ENCODE measurements at places on chromosomes 1 and 21.

- peak; percentile 82 for DNase-seq
Observed at GRCh38 chr1:175572932-175573868, 170.2 kb downstream of the TNR start.

- no peak for DNase-seq
Observed at GRCh38 chr1:177794376-177794991, 175.4 kb downstream of the SEC16B start.

DNA sequence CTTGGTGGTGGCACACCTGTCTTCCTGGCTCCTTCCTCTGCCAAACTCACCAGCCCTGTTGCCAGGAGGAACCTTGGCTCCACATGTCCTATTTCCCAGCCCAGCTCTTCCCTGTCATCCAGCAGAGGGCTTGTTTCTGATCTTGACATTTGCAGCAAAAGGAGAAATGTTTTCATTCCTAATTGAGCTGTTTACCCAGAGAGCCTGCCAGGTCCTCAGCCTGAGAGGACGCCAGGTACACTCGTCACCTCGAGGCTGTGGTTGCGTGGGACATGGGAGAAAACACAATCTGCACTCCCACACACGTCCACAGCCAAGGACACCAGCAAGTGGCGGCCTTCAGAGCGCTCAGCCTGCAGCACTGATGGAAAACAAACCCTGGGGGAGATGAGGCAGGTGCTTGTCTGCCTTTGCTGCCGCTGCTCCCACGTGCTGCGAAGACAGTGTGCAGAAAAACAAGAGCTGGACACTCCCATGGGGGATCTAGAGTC lies 132.8 kb upstream of the CD34 start:
- DNase-seq, result no peak

DNA sequence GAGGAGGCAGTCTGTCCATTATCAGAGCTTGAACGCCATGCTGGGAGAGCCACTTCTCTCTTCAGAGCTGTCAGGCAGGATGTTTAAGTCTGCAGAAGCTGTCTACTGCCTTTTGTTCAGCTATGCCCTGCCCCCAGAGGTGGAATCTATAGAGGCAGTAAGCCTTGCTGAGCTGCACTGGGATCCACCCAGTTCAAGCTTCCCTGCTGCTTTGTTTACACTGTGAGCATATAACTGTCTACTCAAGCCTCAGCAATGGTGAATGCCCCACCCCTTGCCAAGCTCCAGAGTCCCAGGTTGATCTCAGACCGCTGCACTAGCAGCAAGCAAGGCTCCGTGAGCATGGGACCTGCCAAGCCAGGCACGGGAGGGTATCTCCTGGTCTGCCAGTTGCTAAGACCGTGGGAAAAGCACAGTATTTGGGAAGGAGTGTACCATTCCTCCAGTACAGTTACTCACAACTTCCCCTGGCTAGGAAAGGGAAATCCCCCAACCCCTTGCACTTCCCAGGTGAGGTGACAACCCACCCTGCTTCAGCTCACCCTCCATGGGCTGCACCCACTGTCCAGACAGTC lies 32.5 kb downstream of the RGS13 start:
- no peak for DNase-seq

GRCh38 chr1:7172804-7173203 lies 387.6 kb downstream of the CAMTA1 start:
- no peak for DNase-seq

DNA sequence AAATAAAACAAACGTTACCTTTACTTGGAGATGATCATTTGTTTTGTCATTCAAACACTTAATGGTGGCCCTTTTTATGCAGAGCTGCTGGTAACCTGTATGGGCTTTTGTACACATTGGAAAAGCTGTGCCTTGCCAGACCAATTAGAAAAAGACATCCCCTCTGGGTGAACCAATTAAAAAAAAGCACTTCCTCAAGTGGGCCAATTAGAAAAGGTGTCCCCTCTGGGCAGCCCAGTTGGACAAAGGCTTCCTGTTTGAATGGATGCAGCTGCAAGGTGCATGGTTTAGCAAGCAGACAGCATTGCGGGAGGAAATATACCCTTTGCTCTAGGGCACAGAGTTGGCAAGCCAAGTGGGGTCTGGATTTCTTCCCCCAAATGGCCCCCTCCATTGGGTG lies 21.6 kb downstream of the HUNK start:
- DNase-seq, result no peak
